ENCODE measurements at places on chromosomes 16 and 17.

DNA sequence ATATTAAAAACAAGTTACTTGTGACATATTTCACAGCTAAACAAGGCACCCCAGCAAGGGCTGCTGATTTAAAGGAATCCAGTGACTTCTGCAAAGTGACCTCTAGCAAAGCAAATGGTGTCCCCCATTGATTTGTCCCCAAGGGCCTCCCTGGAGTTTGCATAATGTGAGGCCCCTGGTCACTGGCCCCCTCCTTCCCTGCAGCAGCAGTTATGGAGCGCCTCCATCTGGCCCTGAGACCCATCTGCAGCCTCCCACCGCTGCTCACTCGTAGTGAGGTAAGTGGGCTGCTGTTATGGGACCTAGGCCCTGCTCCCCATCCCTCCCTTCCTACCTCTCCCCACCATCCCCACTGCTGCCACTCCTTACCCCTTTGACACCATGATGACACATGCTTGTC is 19.6 kb upstream of the EEF2K start:
- no peak for DNase-seq

GRCh38 chr16:81261049-81261648 is 22.7 kb downstream of the BCO1 start:
- no peak for DNase-seq

DNA sequence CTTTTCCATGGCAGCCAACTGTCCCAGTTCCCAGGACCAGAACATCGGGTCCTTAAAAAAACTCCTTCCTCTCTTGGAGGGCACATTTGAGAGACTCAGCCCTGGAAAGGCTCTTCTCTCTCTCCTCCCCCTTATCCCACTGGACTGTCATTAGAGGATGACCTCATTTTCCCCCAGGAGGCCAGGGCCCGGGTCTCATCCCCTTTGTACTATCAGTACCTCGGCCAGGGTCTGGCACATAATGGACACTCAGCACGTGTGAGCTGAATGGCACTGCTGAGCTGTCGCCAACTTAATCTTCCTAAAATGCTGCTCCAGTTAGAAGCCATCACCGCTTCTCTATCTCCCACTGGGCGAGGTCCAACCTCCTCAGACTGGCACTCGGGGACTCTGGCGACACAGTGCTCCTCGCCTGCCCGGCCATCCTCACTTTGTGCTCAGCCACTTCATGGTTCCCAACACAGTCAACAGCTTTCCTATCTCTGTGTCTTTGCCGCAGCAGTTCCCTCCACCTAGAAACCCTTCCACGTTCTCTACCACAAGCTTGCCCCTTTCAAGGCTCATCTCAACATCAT is 3.6 kb upstream of the RHBDL3 start:
- no peak for DNase-seq

- no peak for DNase-seq
Observed at GRCh38 chr17:61408151-61409041, 8.8 kb downstream of the TBX2 start.

- no peak for DNase-seq
Observed at GRCh38 chr17:55117164-55117563, 147.6 kb upstream of the HLF start.

DNA sequence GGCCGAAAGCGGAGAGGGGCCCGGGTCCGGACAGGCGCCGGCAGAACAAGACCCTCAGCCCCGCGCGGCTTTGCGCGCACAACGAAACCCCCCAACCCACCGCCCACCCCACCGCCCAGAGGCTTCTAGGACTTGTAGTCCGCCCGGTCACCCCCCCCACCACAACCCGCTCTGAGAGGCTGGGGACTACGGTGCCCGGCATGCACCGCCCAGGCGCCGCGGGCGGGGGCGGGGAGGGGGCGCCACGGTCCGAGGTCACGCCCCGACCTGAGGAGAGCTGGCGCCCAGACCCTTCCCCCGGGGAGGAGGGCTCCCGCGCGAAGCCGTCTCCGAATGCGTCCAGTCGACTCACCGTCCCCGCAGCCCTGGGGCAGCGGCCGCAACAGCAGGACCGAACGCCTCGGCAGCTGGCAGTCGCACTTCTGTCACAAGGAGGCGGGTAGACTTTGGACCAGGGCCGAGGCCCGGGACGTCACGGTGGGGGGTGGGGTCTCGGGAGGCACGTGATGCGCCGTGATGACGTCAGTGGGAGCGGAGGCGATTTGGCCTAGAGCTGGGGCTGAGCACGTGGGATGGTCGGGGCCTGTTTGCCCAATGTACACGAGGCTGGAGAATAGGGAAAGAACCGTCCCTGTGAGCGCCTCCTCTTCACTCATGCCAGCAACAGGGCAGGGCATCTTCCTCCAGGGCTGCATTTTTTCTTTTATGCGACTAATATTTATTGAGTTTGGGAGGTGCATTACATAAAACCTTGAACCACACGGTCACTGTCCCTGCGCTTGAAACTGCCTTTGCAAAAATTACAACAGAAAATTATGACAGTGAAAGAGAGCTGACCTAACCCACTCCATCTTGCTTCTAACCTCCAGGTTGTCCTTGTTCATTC is at the start of gene CDIP1:
TSS of gene CDIP1 (minus strand) at position 424 of the 886 bp plus-strand sequence. CDS start 24,643 bp downstream, outside the sequence.
- peak; percentile 96 for DNase-seq
